ENCODE measurements at places on chromosomes 11 and 22.
A peak's percentile ranks its signal among the peaks of the same experiment; 100 is the strongest.

GRCh38 chr22:23849009-23850006, 8.4 kb upstream of the SLC2A11 start:
- DNase-seq, result peak; percentile 90

DNA sequence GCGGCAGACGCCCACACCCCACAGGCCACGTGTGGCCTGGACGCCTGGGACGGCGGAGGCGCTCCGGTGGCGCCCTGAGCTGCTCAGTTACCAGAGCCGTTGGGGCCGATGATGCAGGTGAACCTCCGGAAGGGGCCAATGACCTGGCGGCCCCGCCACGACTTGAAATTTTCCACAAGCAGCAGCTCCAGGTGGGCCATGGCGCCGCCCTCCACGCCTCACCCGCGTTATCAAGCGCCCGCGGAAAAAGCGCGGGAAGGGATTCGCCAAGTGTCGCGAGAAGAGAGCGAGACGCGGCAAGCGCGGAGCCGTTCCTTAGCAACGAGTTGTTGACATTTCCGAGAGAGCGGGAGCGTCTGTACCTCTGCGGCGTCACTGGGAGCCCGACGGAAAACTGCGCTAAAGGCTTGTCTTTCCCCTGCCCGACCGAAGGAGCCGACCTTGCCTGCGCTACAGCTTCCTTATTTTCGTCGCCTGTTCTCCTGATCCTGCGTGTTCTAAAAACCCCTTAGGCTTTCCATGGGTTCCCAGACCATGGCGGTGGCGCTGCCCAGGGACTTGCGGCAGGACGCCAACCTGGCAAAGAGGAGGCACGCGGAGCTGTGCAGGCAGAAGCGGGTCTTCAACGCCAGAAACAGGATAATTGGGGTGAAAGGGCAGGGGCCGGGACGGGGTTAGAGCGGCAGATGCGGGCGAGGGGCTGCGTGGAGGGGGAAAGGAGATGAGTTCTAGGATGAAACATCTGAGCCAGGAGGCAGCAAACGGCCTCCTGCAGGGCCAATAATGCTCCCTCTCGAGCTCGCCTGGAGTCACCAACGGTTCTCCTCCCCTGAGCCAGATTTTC, at the start of the genes RIBC2 and SMC1B:
Gene RIBC2 (plus strand): TSS at position 326 of the 844 bp plus-strand sequence. CDS start 194 bp downstream, at position 520.
Gene SMC1B (minus strand): TSS at position 232 of the 844 bp plus-strand sequence. CDS start 32 bp downstream, at position 200.
- DNase-seq, result peak; percentile 81

- no peak for DNase-seq
Observed at GRCh38 chr11:82703796-82704195, 29.9 kb downstream of the FAM181B start.

DNA sequence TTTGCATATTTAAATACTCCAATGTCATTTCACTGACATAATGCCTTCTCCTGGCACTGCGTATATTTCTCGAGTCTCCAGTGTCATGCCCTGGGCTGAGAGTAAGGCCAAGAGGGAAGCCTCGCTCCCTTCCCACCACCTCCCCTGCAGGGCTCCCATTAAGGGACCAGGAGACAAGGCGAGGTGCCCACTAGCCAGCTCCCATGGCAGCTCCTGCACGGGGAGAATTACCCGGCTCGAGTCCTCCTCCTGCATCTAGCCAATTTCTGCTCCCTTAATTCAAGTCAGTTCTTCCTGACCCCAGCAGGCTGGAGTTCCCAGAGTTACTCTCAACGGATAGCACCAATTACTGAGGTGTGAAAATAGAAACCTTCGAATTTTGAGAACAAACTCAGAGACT, 31.9 kb downstream of the OPCML start:
- no peak for DNase-seq

- DNase-seq, result peak; percentile 84
Observed at GRCh38 chr11:64358907-64359711, at the start of gene RPS6KA4. RPS6KA4 (plus strand) TSS chr11:64359162; CDS start chr11:64359236, 74 bp downstream.

DNA sequence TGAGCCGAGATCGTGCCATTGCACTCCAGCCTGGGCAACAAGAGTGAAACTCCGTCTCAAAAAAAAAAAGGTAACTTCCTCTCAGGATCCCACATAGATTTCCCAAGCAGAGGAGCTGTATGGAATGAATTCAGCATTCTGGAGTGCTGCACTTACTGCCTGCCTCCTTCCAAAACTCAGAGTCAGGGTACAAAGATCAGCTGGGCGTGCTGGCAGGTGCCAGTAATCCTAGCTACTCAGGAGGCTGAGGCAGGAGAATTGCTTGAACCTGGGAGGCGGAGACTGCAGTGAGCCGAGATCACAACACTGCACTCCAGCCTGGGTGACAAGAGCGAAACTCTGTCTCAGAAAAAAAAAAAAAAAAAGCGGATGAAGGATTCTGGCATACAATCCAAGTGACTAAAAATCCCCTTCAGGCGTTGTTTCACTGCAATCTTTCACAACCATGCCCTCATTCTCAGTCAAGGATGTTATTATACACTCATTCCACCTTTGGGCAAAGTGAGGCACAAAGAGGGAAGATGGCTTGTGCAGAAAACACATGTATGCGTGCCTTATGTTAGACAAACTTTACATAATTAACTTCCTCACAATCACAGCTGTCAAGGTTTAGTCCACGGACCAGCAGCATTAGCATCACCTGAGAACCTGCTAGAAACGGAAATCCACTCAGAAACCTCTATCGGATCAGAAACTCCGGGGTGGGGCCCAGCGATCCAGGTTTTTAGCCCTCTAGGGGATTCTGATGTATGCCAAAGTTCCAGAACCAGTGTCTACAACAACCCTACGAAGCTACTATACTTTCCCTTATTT, 1.1 kb upstream of the NOL12 start:
- DNase-seq, result no peak

DNA sequence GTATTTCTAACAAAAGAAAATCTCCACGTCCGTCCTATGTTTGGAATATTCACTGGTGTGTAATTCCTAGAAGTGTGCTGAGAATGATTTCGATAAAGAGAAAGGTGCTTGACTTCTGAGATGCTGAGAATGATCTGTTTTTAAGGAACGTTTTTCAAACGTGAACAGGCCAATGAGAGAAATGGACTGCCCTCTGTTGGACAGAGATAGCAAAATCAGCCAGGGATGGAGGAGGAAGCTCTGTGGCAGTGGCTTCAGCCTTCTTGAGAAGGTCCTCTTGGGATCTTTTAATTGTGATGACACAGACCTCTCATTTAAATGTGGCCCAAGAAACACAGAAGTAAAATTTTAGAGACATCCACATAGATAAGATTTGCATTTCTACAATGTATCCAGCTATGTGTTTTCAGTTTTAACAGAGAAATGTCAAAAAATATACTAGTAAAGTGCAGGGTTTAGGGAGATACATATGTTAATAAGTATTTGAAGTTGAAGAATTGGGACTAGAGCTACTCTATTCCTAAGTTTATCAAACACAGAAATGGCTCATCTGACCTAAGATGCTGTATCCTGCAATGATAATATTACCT, 84.0 kb upstream of the RCN1 start:
- DNase-seq, result peak; percentile 34

DNA sequence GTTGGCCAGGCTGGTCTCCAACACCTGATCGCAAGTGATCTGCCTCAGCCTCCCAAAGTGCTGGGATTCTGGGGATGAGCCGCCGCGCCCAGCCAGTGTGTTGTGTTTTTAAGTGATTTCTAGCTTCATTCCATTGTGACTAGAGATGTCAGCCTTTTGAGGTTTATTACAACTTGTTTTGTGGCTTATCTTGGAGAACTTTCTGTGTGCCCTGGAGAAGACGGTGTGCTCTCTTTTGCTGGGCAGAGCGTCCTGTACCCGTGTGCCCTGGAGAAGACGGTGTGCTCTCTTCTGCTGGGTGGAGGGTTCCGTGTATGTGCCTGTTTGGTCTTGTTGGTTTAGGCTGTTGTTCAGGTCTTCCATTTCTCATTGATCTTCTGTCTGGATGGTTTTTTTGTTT, 12.5 kb downstream of the SELENOO start:
- no peak for DNase-seq

DNA sequence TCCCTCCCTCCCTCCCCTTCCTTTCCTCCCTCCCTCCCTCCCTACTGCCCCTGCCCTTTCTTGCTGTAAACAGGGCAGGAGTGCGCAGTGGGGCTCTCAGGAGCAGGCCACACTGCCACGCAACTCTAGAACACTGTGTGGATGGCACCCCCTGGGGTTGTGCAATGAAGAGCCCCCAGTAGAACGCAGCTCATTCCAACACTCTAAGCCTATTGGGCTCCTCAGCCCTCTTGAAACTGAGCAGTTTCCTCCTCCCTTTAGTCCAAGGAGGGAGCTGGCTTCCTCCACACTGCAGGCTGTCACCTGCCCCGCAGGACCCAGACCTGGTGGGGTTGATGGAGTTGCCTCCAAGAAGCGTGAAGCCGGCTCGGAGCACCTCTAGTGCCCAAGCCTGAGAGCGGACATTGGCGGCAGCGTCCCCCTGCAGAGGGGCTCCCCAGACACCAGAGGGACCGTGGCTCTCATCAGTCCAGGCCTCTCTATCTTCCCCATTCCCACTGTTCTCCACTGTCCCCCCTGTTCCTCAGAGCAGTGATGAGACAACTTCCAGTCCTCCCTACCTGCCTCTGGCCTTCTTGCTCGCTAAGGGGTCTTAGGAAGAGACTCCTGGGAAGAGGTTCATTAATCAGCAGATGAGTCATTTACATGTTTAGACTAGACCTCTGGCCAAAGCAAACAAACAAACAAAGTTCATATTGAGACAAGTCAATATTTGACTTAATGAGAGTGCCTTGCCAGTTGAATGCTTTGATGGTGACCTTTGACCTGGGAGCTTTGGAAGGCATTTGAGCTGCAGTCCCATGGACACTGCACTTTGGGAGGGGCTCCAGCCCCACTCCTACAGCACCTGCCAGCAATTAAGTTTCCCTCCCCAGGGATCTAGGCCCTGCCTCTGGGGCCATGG, 64.0 kb downstream of the RPUSD4 start:
- no peak for DNase-seq

DNA sequence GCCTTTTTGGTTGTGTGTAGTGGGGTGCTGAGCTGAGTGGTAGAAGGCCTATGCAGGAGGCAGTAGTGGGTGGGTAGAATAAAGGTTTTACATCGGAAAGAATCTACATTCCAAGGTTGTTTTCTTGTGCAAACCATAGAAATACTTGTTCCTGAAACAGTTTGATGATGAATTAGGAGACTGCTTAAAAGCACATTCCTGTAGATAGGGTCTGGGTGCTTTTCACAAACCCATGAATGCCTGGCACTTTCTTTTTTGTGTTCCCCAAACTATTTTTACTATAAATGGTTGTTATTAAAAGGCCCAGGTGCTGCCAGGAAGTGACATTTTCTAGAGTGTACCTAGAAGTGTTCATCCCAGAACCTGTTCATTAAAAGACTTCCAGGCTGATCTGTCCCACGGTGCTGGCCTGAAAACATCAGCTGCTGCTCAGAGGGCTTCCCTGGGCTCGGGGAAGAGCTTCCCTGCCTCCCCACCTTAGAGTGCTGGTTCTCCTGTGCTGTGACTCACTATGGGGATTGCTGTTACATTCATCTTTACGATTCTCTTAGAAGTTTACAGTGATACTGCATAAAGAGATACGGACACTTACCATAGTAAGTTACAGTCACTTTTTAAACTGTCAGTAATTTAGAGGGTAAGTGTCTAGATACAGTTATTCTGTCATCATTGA, 27.9 kb downstream of the PPFIA1 start:
- DNase-seq, result no peak

DNA sequence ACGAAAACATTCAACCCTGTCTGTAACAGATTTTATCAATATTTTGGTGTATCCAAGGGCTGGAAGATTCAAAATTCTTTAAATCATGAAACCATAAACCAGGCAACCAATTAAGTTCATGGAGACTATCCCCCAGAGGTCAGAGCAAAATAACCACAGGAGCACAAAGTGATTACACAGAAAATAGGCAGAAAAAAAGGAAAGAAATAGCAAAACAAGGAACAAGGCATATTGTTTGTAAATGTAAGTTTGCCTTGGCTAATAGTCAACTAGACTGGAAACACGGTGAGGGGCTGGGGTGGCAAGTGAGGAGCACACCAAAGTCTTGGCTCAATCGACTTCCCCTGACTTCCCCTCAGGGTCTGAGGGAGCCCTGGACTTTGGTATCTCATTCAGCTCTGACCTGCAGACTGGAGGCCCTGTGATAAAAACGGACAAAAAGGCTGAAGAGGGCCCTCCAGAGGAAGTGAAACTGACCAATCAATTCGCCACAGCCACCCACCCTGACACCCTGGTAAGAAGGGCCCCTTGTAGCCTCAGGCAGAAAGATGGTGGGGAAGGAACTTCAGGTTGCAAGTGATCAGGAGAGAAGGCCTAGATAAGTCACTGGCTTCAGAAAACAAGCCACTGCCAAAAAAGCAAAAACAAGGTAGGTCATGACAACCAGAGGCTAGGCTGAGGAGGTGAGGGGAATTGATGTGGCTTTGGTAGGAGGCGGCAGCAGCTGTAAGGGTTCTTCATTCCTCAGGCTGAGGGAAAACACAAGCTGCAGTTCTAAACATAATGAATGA, 1.8 kb downstream of the SIK3 start:
- peak; percentile 64 for DNase-seq

DNA sequence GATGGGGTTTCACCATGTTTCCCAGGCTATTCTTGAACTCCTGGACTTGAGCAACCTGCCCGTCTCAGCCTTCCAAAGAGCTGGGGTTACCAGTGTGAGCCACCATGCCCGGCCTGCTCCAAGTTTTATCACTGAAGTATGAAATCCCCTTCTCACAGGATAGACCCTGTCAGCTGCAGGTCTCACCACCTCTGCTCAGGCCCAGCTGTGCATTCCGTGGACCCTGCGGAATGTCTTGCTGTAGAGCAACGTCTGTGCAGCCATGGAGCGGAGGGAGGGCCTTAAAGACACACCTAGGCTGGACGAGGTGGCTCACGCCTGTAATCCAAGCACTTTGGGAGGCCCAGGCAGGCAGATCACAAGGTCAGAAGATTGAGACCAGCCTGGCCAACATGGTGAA, 625.4 kb downstream of the BRD1 start:
- DNase-seq, result no peak

GRCh38 chr11:34207487-34208180, 102.2 kb downstream of the NAT10 start:
- DNase-seq, result no peak

DNA sequence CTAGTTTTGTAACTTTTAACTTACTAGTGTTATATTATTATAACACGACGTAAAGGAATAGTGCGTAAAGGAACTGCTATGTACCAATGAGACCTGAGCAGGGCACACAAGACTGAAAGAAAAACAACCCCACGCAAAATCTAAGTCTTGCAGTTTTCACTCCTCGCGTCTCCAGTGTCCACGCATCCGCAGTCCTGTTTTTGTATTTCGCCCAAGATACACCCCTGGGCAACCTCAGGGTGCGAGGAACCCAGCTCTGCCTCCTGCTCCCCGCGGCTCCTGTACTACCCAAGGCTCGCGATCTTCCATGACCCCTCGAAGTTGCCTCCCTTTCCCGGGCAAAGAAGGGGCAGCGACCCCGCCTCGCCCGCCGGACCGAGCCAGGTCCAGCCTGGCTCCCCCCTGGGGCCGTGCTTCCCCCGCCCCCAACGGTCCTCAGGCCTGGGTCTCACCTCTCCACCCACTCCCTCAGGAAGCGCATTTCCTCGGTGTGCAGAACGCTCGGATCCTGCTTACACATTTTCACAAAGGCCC, 393 bp downstream of the ST13 start:
- peak; percentile 36 for DNase-seq

DNA sequence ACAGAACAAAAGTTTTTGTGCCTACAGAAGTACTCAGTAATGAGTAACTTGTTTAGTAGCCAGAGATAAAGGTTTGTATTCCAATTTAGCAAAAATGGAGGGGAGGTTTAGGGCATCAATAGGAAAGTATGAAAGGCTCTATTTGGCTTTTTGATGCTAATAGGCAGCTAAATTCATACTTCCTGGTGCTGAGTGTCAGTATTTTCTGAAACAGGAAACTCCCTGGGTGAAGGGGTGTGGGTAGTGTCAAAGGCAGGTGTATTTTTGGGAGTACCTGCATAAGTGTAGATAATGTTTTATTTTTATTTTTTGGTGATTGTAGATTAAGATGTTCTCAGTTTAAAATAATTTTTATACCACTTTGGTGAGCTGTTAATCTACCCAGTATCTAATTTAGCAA, 29.3 kb upstream of the MMP7 start:
- no peak for DNase-seq
